ENCODE measurements at places on chromosomes 3 and 15.
A peak's percentile ranks its signal among the peaks of the same experiment; 100 is the strongest.

GRCh38 chr3:21599890-21600289 is 151.1 kb downstream of the ZNF385D start:
- no peak for DNase-seq

- DNase-seq, result no peak
Observed at GRCh38 chr3:71850654-71851053, 65.7 kb upstream of the PROK2 start.

- no peak for DNase-seq
Observed at GRCh38 chr3:142863930-142864920, 24.7 kb downstream of the PCOLCE2 start.

GRCh38 chr3:7461202-7461825 is 600.4 kb downstream of the GRM7 start:
- DNase-seq, result no peak

DNA sequence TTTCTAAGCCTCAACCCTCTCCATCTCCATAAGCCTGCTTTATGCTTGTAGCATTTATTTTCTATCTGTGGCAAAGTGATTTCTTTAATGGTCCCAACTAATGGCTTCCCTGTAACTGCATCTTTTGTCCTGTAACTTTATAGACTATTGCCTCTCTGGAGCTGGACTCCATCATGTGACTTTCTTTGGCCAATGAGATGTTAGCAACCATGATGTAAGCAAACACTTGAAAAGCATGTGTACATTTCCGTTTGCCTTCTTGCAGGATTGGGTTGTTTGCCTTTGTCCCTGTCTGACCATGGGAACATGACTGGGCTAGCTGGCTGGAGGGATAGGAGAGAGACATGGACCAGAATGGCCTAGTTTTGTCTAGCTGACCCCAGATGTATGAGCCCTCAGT is 106.0 kb upstream of the LRIG1 start:
- DNase-seq, result no peak

DNA sequence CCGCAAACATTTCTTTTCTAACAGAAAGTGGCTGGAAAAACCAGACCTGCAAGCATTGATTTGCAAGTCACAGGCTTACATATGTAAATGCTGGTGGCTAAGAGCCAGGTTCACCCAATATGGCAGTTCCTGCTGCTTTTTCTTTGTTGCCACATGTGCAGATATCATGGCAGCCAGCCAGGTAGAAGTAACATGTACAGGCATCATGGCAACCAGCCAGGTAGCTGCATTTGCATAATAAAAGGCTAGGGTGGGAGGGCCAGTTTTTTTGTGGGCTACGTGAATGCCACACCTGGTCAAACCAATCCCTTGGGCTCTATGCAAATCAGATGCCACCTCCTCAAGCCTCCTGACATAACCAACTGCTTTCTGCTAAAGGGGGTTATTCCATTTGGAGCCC is 2.8 kb upstream of the SMCO1 start:
- DNase-seq, result no peak

DNA sequence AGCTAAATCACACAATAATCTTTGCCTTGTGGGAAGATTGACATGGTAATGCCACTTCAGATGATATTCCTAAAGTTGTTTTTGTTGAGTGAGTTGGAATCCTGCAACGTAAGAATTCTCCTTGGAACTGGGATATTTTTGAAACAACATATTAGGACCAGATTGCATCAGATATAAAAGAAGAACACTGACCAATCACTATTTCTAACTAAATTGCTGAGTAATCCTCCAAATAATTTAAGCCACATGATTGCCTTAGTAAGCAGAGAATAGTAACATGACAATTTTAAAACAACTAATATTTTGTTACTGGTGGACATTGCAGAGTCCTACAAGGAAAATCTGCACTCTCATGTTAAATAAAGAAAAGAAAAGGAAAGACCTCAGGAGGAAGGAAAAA is 353.9 kb upstream of the LMCD1 start:
- no peak for DNase-seq

- peak; percentile 64 for DNase-seq
Observed at GRCh38 chr3:15557511-15557946, 36.0 kb upstream of the COLQ start.

DNA sequence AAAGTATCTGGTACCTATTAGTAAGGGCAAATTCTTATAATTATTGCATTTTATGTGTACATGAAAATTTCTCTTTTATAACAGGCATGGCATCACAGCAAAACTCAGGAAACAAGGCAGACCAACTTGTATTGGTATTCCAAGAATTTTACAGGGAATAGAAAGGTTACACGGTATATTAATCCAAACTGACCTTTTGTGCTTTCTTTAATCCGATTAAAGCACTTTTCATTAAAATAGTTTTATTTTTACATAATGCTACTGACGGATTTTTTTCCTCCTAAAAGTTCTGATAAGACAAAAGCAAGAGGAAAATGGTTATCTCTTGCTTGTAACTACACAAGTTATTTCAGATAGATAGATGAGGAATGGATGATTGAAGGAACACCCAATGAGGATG is 137.0 kb upstream of the SLCO3A1 start:
- DNase-seq, result no peak

- peak; percentile 15 for DNase-seq
Observed at GRCh38 chr3:100836661-100837060, 127.4 kb downstream of the TFG start.

GRCh38 chr3:13110678-13111116 is 37.5 kb upstream of the IQSEC1 start:
- peak; percentile 43 for DNase-seq

- no peak for DNase-seq
Observed at GRCh38 chr3:133506215-133506901, 67.1 kb upstream of the CDV3 start.

GRCh38 chr3:32459450-32459849 is 43.2 kb downstream of the CMTM6 start:
- no peak for DNase-seq

- DNase-seq, result peak; percentile 75
Observed at GRCh38 chr15:99486371-99487336, 79.1 kb upstream of the MEF2A start.

DNA sequence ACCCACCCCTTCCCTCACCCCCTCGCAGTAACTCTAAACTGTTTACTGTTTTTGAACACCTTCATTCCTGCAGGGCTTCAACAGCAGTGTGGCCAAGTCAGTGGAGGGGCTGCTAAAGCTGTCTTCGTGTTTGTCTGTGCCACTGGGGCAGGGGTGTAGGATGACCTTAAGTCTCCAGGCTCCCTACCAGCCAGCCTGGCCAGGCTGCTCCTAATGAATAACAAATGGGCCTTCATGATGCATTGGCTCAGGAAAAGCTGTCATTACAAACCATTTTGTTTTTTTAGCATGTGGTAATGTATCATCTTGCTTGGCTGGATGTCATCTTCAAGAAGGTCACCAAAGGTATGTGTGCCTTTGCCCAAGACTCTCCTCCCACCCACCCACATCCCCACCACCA is 372.2 kb upstream of the WNT5A start:
- DNase-seq, result no peak

- peak; percentile 66 for DNase-seq
Observed at GRCh38 chr3:130820976-130821375, 72.9 kb upstream of the ATP2C1 start.

DNA sequence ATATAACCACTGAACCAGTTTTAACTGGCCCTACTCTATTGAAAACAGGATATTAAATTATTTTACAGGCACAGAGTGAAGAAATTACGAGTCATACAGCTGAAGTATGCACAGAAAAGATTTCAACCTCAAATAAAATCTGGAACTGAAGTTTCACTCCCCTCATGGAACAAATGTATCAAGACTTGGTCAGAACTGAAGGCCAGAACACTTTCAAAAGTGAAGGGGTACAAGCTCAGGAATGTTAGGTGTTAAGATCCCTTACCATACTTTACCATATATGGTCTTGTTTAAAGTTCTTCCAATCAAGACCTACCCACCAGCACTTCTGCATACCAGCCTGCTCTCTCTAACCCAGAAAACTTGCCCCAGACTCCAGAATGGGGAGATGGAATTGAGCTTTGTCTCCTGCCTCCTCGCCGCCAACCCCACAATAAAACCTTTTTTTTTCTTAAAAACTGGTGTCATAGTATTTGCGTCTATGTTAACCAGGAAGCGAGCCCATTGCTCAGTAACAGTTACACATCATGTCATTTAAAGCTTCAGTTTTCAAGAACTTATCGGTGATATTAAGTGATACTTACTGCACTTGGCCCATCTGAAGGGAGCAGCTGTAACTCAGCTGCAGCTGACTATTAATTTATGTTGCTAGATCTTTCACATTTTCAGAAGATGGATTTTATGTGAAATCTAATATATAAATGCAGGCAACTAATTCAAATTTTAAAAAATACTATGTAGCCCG is 59.9 kb downstream of the OXSM start:
- DNase-seq, result peak; percentile 67

DNA sequence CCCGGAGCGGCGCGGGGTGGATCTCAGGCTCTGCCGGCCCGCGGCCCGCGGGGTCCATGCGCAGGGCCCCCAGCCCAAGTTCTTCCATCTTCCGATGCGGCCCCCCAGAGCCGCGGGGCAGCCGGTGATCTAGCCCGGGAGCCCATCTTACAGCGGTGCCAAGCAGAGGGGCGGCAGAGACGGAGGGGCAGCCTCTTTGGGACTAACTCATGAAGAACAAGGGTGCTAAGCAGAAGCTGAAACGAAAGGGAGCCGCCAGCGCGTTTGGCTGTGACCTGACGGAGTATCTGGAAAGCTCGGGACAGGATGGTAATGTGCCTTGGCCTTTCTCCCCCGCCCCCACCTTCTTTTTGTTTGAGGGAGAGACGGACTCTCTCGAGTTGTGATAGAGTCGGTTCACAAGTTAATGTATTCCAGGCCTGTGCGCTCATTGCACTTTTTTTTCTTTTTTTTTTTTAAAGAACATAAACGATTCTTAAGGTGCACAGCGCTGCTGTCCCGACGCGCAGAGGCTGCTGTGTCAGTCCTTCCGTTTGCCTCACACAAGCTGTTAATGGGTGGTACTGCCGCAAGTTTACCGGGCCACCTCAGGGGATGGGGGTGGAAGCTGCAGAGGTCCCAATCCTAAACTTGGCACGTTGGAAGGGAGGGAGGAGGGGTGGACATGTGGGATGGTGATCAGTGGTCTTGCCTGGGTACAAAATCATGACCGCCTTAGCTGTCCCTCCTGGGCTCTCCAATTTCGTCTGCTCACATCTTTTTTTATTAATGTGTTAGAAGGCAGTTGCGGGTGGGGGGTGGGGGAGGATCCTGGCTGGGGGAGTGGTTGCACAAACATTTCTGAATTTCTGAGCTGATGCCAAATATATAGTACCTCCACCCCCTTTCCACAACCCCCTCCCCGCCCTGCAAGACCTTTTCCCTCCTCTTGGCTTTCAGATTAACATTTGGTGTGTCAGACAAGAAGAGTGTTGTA is 801 bp downstream of the ARHGAP31 start:
- no peak for DNase-seq

DNA sequence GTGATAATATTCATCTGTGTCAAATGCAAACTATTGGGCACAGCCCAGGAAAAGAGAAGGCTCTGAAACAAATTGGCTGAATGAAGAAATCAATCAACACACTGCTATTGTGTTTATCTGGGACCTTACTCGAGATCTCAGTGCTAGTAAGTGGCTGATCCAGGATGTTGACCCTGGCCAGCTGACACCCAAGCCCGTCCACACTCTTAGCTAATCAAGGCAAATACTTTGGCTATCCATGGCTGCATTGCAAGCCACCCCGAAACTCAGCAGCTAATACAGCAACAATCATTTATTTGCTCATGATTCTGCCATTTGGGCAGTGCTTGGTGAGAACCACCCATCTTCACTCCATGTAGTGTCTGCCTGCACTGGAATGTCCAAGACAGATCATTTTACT is 74.1 kb upstream of the UBE3A start:
- DNase-seq, result no peak

GRCh38 chr3:57617739-57618138 is 20.6 kb upstream of the ARF4 start:
- no peak for DNase-seq

GRCh38 chr3:9687514-9687913 is 16.1 kb upstream of the CPNE9 start:
- DNase-seq, result no peak

DNA sequence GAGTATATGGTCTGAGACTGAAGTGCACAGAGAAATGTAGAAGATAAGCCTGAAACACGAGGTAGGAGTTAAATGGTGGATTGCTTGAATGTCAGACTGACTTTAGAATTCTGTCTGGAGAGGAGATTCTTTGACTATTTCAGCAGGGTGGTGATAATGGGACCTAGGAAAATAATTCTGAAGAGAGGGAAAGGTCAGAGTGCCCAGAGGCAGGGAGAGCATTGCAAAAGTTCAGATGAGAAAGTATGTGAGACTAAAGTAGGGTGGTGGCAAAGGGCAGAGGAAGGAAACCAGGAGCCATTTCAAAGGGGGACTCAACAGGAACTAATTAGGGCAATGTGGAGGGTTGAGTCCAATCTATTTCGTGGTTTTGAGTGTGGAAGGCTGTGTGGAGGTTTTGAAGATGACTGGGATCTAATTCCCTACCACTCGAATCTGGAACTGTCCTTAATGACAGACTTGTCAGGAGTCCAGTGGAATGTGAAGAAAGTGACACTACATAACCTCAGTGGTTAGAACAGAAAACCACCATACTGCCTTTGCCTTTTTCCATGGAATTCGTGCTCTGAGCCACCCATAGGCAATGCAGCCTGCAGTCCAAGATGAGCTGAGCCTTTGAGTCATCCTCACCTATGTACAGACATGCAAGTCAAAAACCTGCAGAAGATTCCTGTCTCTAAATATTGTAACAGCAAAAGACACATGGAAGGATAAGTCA is 16.1 kb downstream of the CPOX start:
- peak; percentile 55 for DNase-seq

- DNase-seq, result peak; percentile 22
Observed at GRCh38 chr3:194806991-194807630, 121.4 kb downstream of the FAM43A start.

GRCh38 chr15:68487087-68487843 is 55.3 kb upstream of the ITGA11 start:
- peak; percentile 51 for DNase-seq

DNA sequence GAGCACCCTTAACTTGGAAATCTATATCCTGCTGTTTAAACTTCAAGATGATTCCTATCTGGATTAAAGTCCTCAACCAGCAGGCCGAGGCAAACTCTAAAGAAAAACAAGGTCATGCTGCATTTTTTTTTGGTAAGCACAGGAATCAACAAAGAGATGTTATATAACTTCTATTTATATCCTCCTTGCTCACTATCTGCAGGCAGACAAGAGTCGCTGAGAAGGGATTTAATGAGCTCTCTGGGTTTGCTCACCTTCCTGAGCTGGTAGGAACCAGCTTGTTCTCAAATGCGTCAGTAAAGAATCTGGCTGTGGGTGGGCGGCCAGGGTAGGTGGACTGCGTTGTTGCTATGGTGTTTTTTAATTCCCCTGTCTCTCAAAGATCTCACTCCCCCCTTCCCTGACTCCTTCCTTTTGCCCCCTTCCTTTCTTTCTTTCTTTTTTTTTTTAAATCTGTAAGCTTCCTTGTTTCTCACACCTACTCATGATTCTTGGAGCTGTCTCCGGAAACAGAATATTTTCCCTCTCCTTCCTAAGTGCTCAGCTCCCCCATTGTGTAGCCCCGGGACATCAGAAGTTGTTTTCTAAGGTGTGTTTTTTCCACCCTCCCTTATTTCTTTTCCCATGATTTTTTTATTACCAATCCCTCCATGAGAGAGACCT is 228.8 kb upstream of the BHLHE40 start:
- no peak for DNase-seq

- no peak for DNase-seq
Observed at GRCh38 chr3:181987736-181988135, 276.0 kb downstream of the SOX2 start.

All from LHCN-M2 (cell line).